ENCODE measurements at places on chromosomes 1 and 21.
A peak's percentile ranks its signal among the peaks of the same experiment; 100 is the strongest.

- DNase-seq = no peak
Observed at GRCh38 chr1:205593967-205594366, 37.8 kb downstream of the ELK4 start.

DNA sequence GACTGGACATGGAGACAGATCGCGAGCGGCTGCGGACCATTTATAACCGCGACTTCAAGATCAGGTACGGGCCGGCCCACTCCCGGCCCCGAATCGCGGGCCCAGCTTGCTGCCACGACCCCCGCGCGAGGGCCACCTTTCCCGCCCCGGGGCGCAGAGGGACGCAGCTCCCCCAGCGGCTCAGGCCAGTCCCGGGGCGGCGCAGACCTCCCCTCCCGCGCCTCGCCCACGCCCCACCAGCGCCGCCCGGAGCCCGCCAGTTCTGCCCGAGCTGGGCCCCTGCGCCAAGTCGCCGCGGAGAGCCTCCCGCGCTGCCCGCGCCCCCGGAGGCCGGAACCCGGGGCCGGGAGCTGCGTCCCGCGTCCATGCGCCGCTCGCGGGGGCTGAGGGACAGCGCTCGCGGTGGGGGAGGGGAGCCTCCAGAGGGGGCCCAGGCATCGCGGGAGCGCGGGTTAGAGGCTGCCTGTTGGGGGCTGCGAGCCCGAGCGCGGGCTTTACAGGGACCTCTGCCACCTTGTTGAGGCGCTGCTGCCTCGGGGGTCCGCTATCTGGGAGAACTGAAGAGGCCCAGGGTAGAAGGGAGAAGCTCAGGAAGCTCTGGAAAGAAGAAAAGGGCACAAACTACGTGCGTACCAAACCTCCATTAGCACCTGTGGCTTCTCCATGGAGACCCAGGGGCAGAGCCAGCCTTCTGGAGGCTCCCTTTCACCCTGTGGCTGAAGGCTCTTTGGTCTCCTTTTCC, 698 bp downstream of the MOV10 start:
- DNase-seq = no peak

GRCh38 chr1:8065369-8065768, 39.3 kb upstream of the ERRFI1 start:
- DNase-seq = no peak

DNA sequence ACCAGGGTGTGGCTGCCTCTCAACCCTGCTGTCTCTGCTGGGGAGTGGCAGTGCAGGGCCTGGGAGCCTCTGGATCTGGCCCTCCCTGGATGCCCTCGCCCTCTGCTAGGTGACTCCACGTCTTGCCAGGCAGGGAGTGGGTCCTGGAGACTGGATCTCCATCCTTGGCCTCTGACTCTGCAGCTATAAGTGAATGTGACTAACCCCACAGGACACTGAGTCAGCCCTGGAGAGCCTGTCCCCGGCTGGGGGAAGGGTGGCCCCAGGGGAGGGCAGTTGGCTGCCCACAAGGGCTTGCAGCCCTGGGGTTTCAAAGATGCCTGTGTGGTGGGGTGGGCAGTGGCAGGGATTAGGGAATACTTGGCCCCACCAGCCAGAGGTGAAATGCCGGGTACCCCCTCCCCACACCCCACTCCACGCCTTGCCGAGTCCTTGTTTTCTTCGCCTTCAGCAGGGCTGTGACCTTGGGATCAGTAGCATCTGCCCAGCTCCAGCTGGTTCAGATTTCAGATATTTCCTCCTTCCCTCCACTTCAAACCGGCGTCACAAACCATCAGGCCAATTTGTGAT, 1.9 kb upstream of the MYBPH start:
- DNase-seq = no peak

GRCh38 chr1:96236156-96236739, 485.3 kb upstream of the PTBP2 start:
- peak; percentile 17 for DNase-seq

GRCh38 chr1:232226197-232226712, 403.7 kb downstream of the SIPA1L2 start:
- peak; percentile 60 for DNase-seq

DNA sequence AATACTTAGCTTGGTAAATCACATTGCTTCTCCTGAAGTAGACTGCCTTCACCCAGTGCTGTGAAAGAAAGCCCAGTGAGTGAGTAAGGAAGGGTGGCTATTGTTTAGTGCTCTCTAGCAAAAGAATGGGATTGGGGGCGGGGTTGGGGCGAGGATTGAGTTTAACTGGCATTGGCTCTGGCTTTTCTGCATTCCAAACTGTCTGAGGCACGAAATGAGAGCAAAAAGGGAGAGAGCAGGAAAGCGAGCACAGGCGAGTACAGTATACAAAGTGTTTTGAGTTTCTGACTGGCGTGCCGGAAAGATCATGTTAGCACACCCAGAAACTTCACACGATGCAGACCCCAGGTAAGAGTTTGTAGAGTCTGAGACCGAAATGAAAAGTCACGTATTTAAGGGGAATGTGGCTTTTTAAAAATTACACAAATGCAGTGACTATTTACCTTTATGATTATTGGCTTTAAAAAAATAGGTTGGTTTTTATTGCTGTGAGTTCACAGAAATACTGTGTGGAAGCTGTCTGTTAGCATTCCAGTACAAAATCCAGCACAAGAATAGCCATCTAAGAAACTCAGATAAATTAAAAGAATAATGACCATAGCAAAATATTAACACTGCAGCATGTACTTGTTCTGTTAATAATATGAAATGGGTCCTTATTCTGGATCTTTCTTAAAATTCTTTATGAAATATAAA, 155.4 kb downstream of the CLEC20A start:
- DNase-seq = peak; percentile 57

All from BJ (cell line).